T-cell (primary cell): ENCODE measurements at places on chromosomes 11 and 22.

- DNase-seq = no peak
Observed at GRCh38 chr11:17516551-17517150, 27.6 kb downstream of the USH1C start.

DNA sequence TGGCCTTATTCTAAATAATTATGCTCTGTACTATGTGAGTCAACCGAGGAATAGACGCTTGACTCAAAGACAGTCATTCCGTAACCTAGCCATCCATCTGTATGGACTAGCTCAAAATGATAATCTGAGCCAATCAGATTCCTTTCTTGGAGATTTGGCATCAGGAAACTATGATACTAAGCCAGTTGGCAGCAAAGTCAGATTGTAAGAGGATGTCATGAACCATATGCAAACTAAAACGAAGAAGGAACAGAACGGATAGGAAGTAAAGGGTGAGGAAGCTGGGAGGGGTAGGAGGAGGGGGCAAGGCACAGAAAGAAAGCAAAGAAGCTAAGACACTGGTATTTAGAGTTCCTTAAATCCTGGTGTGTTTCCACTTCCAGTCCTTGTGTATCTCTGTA is 10.7 kb upstream of the SESN3 start:
- DNase-seq = no peak

- no peak for DNase-seq
Observed at GRCh38 chr11:121391914-121392313, 60.2 kb upstream of the SORL1 start.

GRCh38 chr22:39409516-39410029 is 10.0 kb downstream of the TAB1 start:
- no peak for DNase-seq

DNA sequence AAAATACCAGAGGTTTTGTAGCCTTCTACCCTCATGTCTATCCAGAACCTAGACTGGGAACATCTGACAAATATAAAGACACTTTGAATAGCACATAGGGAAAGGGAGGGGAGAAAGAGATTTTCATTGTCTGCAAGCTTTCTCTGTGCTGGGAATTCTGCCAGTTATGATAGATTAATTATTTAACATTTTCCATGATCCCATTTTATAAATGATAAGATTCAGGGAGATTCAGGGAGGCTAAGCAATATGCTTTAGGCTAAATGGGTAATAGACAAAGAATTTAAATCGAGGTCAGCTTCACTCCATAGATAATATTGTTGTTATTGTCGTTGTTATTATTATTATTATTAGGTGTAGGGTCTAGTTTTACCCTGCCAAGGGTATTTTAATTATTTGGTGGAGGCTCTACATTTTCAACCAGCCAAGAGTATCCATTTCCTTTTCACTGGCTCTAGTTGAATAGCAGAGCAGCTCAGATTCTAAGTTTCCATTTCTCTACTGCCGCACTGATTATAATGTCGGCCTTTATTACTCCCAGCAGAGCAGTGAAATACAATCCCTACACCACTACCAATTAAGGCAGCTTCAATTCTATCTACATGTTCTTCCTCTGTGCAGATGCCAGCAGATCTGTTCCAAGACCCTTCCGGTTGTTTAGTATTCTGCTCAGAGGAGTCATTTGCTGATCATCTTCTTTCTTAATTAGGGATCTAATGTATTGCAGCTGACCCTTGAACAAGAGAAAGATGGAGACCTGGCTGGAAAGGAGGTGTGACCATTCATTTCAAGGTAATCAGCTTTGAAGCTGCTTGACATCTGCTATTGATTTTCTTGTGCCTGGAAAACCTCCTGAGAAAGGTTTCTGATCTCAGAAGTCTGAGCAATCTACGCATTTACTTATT is 23.8 kb upstream of the SYN3 start:
- no peak for DNase-seq

GRCh38 chr11:31861011-31861410 is 49.9 kb upstream of the PAX6 start:
- no peak for DNase-seq

DNA sequence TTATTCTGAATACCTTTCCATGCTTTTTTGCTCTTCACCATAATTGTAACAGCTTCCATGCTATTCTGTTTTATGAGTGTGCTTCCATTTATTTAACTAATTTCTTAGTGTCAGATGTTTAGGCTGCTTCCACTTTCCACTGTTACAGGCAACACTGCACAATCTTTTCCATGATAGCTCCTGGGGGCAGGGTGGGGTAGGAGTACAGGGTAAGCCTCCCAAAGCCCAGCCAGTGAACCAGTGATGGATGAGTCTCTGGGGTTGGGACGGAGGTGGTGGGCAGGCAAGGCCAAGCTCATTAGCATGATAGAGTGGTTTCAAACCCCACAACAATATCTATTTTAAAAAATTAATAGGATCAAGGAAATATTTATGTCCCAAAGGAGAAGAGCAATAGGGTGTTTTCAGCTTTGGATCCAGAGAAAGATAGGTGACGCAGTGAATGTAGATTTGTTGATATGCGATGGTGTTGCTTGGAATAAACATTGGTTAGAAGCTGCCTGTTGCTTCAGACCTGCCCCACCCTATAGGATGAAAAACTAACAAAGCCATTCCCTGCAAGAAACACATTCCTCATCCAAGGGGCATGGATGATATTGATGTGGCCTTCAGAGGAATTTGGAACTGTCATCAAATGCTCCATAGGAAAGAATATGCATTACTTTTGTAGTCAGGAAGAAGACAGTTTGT is 17.1 kb upstream of the ELF5 start:
- DNase-seq = no peak

DNA sequence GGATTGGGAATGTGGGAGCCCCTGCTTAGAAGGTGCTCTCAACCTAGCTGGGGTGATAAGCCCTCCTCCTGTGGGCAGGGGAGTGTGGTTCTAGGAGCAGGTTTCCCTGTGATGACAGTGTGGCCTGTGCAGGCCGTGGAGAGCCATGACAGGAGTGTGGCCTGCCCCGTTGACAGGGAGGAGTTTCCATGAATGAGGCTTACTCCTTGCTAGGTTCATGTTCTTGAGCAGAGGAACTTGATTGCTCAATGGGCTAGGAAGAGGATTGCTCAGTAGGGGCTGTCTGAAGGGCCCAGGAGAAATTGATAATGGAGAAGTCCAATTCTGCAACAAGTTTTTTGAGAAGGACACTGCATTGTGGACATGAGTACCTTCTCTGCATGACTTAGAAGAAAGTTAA is 92.0 kb downstream of the PPP6R3 start:
- DNase-seq = no peak

- no peak for DNase-seq
Observed at GRCh38 chr22:41822317-41823057, 10.4 kb upstream of the SREBF2 start.

- DNase-seq = no peak
Observed at GRCh38 chr11:33897761-33898375, 6.0 kb upstream of the LMO2 start.

DNA sequence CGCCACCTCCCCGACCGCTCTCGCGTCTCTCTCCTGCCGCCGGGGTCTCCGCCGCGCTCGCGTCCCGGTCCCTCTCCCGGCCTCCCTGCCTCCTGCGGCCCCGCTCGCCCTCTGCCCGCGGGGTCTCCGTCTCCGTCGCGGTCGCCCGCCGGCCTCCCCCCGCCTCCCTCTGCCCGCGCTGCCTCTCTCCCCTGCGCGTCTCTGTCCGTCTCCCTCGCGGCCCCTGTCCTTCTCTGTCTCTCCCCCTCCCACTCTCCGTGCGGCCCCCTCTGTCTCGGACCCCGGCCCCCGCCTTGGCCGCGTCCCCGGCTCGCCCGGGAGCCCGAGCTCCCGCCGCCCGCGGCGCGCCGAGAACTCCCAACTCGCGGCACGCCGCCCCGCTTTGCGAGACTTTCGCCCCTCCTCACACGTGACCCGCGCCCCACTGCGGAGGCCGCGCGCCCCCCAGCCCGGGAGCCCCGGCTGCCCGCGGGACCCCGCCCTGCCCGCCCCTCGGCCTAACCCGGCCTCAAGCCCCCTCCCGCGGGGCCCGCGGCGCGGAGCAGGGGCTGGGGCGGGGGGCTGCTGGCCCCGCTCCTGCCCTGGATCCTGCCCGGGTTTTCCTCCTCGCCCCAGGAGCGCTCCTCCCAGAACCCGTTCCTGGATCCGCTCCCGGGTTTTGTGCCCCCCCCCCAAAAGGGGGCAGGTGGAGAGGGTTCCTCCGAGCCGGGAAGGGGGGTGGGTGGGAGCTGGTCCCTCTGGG is 702 bp upstream of the KCNJ4 start:
- DNase-seq = no peak

DNA sequence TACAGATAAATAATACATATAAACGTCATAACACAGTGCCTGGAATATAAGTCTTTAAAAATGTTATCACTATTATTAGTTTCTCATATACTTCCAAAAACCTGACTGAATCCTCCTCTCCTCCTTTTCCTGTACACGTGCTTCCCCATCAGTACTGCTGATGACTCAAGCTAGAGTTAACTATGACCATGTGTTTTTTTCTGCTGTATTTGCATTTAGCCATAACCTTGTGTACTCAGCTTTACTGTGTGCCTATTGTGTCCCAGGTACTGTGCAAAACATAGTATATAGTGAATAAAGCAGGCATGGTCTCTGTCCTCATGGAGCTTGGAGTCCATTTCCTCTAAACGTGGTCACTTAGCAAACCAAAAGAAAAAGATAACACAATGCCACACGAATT is 56.5 kb upstream of the ARHGAP32 start:
- no peak for DNase-seq
